HFF-Myc (cell line): ENCODE measurements at places on chromosomes 1 and 21.
A peak's percentile ranks its signal among the peaks of the same experiment; 100 is the strongest.

DNA sequence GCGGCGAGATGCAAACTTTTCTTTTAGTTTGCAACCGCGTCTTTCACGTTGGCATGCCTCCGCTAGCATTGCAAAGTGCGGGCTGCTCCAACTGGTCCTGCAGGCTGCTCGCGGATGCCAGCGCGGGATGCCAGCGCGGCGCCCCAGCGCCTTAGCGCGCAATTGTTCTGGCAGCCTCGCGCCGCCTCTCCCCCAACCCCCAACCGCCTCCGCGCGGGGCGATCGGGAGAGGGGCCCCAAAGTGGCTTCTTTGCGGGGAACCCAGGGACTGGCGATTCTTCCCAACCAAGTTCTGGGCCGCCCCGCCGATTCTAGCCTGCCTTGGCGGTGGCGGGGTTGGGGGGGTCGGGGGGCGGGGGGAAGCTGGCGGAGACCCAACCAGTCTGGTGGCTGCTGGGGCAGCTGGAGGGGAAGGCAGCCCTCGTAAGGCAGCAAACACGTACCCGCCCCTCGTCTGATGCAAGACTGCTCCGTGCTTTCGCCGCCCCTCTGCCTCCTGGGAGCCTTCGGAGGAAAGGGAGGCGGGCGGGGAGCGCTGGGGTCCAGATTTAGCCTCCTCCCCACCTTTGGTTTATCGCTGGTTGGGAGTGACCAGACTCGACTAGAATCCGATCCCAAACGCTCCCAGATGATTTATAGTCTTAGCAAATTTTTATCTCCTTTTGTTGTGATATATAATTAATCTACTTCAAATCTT, 756 bp downstream of the PHGDH start:
- DNase-seq, result peak; percentile 49

DNA sequence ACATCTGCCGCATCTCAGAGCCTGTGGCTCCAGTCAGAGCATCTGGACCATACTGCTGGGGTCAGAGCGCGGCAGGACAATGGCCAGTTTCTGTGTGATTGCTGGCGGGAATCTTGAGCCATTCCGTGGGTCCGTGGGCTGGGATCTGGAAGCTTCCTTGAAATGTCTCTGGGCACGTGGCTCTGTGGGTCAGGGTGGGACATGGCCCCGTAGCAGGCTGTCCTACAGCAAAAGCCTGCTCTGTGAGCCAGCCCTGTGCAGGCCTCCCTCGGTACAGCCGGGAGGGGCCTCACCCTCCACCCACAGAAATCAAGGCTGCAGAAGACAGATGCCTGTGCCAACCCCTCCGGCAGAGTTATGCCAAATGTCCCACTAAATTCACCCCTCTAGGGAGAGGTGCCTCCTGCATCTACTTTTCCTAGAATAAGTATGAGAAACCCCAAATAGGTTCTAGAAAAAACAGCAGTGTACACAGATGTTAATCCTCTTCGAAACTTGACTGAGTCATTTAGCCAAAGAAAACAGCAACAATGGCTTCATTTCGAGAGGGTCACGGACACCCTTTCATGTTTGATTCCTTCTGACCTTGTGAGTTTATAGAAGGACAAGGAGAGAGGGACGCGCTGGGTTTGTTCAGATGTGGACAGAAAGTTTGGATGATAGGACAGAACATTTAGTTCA, 27.8 kb downstream of the COL18A1 start:
- DNase-seq, result no peak

DNA sequence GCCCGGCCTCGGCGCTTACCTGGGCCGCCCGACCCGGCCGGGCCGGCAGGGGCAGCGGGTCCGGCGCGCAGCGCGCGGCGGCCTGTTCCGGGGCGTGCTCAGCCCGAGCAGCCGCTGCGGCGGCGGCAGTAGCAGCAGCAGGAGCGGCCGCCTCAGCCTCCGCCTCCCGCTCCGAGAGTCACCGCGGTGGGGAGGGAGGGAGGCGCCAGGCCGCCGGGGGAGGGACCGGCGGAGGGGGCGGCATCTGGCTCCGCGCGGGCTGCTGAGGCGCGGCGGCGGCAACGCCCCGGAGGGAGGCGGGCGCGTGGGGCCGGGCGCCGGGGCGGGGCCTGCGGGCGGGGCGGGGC, at the start of gene CTNNBIP1:
Gene CTNNBIP1 (minus strand): TSS at position 194 of the 347 bp plus-strand sequence. CDS start 38,205 bp downstream, outside the sequence.
- DNase-seq, result no peak

DNA sequence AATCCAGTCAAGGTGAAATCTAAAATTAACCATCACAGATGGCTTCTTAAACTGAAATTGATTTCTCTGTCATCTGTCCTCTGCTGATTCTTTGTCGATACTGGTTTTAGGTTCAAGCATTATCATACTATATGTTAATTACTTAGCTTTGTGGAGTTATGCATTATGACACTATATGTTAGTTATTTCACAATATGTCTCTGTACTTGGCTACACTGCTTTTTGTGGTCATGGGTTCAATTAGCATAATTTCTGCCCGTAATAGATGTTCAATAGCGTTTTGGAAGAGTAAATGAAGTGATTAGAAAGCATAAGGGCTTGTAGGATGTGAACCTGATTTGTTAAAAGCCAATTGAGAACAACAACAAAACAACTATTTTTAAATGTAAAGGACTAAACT, 28.2 kb downstream of the IFI44 start:
- DNase-seq, result no peak

- no peak for DNase-seq
Measured at GRCh38 chr1:41894101-41894807, 24.5 kb downstream of the HIVEP3 start.

DNA sequence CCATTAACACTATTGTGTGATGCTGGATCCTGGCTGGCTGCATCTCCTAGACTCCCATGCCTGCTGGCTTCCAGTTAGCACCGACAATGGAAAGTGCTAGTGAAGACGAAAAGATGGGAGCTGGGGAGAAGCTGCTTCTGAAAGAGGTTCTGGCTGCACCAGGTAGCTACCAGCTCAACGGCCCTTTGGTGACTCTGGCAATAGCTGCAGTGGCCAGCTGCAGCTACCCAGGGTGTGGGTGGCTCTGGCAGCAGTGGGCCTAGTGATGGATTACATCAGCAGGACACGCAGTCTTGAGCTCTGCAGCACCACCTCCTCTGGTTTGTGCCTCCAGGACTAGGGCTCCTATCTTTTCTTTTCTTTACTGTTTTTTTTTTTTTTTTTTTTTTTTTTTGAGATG, 662.6 kb downstream of the MATN1 start:
- DNase-seq, result no peak

GRCh38 chr1:227942716-227943261, 4.9 kb downstream of the WNT9A start:
- DNase-seq, result no peak

- no peak for DNase-seq
Measured at GRCh38 chr1:228267962-228268880, 60.4 kb downstream of the OBSCN start.

DNA sequence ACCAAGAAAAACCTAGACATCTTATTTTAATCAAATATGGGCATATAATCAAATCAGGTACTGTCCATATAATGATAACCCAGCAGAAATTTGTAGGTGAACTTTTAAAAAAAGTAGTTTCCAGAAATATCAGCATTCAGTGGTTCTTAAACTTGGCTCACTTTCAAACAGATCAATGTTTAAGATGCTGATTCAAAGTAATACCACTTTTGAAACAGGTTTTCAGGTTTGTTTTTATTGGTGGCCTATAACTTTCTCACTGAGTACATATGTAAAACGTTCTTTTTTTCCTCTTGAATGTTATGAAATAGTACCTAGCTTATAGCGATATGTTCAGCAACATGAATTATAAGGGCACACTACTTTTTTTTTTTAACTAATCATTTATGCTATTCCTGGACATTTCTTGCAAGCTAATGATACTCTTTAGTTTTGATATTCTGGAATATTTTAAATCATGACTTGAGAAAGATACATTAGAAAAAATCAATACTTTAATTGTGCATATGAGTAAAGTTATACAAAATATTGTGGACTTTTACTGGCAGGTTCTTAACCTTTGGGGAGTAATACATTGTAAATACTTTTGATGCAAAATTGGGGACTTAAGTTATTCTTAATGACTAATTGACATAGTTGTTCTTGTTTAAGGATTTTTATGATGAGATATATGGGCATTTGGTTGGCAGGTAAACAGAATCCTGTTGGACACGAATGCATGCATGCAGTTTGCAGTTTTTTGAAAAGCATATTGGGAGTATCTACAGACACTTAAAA, 3.0 kb downstream of the NFIA start:
- no peak for DNase-seq

DNA sequence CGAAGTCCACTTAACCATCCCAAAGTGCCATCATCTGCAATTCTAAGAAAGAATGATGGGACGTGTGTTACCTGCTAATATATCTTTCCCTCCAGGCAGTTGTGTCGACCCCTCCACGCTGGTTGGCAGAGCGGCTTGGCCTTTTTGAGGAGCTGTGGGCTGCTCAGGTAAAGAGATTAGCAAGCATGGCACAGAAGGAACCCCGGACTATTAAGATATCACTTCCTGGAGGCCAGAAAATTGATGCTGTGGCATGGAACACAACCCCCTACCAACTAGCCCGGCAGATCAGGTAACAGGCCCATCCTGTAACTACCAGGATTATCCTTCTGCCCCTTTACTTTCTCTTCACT, 520 bp downstream of the TARS2 start:
- DNase-seq, result no peak

- peak; percentile 99 for DNase-seq
Measured at GRCh38 chr1:27111626-27112573, 43.0 kb downstream of the SLC9A1 start.

DNA sequence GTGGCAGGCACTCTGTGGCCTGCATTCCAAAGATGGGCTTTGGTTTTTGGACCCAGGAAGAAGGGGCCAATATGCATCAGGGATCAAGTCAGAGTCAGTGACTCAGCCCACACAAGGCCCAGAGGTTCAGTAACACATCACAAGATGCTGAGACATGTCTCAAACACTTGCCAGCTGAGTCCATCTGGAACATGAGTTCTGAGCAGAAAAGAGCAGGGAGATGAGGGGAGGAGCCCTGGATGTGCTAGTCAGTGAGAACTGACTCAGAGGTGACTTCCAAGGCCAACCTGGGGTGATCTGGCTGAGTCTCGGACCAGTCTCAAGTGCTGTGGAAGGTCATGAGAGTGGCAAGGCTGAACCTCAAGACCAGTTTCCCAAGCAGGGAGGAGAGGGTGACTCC, 150.1 kb downstream of the CDC7 start:
- DNase-seq, result peak; percentile 94

DNA sequence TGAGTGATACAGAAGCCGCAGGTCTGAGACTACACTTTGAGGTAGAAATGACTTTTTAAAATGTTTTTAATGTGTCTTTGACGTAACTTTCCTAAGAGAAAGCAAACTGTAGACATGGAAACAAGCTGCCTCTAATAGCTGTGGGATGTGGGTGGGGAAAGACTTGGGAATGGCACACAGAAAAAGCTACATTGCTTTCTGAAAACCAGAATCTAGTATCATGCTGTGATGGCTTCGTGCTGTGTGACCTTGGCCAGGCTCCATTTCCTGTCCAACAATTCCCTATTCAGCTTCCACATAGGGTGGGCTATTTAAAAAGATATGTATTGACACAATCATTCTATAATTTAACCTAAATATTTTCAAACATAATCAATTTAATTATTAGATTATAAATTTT, 909.1 kb downstream of the NCAM2 start:
- no peak for DNase-seq

GRCh38 chr1:230307213-230307612, 118.9 kb downstream of the PGBD5 start:
- no peak for DNase-seq

DNA sequence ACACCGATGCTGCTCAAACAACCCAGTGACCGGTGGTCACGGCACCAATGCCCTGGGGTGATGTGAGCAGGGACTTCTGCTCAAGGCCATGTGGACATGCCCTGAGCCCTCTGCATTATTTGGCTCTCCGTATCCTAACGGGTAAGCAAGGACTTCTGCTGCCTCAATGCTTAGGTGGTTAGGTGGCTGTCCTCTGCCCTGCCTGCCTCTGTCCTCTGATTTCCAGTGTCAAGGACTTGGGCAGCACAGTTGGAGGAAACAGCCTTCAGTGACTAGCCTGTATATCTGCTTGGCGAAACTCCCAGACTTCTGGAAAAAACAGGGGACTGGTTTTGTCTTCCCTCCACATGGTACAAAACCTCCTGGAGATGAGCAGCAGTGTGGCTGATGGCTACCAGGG, 34.5 kb downstream of the DNAJC11 start:
- DNase-seq, result no peak

DNA sequence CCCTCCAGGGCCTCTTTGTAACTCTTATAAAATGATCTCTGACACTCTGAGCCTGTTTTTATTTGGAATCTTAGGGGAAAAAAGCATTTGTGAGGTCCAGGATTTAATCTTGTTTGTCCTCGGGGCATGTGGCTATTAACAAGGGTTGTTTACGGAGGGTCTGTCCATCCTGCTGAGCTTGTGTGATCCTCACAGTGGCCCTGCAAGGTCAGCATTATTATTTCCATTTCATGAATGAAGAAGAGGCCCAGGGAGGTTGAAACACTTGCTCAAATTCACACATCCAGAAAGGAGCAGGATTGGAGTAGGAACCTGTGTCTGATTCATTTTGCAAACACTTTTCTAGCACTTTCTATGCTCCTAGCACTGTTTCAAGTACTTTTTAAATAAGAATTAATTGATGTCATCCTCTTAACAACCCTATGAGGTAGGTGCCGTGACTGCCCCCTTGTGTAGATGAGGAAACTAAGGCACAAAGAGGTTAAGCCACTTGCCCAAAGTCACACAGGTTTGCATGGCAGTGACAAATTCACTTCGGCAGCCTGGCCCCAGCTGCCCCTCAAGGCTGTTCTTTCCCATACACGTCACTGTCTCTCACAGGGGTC, 178.9 kb downstream of the MIS18A start:
- DNase-seq, result no peak

DNA sequence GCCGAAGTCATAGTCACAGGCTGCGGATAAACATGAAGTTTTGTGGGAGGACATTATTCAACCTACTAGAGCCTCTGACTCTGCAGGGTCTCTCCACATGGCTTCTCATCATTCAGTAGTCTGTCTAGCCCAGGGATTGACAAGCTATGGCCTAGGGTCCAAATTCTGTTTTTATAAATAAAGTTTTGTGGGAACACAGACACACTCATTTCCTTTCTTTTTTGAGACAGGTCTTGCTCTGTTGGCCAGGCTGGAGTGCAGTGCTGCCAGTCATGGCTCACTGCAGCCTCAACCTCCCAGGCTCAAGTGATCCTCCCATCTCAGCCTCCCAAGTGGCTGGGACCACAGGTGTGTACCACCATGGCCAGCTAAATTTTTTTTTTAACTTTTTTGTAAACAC, 8.1 kb upstream of the ENO1 start:
- no peak for DNase-seq

DNA sequence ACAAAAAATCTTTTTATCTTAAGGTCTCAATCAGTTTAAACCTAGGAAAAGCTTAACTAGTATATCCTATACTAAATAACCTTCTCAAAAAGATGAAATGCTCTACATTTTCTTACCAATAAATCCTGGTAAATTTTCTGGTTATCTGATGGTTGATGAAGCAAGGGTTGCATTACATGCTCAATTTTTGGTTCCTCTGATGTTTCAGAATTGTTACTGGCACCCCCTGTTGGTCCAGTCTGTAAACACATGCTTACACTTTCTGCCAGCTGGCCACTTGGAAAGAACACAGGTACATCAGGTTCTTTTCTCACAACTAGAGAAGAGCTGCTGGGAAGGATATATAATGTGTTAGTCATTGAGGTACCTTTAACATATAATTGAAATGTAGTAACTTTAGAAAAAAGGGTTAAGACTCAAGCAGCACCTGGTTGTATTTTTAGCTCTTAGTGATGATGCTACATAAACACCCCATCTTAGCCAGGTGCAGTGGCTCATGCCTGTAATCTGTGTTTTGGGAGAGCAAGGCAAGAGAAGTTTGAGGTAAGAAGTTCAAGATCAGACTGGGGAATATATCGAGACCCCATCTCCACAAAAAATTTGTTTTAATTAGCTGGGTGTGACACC, 30.9 kb upstream of the TAL1 start:
- peak; percentile 4 for DNase-seq
